ENCODE measurements at places on chromosomes 2 and 18.

DNA sequence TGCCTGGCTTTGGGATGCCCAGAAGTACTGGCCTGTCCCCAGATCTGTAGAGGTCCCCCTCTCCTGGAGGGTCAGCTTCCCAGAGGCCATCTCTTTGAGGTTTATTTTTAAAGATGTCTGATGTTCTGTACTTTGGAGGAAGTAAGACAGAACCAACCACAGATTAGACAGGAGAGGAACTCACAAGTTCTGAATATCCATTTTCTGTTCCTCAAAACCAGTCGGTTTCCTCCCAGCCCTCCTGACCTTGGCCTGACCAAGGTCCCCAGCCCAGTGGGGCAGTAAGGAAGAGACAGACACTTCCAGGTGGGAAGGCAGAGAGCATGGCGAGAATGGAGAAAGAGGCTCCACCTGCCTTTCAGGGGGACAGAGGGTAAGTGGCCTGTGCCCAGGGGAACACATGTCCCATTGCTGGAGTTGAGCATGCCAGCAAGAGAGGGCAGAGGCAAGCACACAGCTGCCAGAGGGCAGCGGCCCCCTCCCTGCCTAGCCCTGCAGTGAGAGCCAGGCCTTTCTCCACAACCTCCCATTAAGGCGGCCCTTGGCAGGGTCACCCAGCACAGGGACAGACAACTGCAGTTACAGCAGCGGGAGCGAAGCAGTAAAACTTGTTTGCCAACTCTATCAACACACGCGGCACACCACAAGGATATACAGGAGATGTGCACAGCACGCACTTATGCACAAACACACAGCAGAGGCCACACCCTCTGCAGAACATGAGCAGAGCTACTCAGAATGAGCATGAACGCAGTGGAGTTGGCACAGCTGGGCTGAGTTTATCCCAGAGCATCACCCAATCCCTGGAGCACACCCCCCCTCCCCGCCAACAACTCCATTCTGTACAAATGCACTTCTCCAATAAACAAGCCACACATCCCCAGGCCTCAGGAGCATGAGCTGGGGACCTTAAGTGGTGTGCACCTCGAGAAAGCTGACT is 18.5 kb upstream of the SEMA4C start:
- DNase-seq: no peak

- DNase-seq: no peak
These were observed 1269.7 kb upstream of the ZEB2 start for GRCh38 chr2:145789636-145790035.

DNA sequence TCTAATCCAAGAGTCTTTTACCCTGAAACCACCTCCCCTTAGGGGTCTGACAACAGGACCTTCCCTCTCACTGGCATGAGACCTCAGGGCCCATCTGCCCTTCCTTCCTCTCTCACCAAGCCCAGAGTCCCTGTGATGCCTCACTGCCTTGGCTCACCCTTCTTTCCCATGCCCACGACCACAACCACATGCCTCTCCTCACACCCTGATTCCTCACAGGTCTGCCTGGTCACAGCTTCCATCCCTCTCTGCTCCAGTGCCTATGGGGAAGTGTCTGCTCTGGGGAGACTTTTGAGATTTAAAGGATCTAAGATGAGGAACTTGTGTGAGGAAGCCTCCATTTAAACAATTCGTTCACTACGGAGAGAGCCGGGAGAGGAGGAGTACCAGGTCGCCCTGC is 98.9 kb upstream of the SH3BP4 start:
- DNase-seq: no peak

DNA sequence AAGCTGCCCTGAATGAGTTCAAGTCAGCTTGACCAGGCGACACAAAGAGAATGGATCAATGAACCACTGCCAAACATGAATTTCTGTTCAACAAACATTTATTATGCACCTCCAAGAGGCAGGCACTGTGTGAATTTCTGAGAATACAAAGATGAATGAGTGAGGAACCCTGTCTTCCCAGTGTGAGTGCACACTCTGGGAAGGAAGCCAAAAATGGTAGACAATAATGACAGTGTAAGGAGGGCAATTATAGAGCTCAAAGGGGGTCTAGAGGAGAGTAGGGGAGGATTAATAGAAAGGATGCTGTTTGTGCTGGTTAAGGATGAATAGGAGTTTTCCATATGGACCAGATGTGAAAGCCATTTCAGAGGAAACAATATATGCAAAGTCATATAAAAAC is 213.4 kb downstream of the DCC start:
- no peak for DNase-seq

DNA sequence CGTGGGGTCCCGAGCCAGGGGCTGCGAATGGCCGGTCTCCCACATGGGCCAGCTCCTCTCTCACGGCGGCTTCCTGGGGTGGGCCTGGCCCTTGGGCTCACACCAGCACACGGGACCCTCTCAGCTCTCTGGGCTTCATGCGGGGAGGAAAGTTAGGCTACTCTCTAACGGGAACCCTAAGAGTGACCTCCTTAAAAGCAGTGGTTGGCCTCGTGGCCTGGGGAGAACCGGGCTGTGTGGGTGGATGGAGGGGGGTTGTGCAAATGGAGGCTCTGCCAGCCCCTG is 25.8 kb downstream of the RTP5 start:
- DNase-seq: no peak

- no peak for DNase-seq
These were observed 12.9 kb upstream of the RPL37A start for GRCh38 chr2:216485745-216486144.

Measured in naive thymus-derived CD4-positive, alpha-beta T cell (primary cell).